AG08395 (cell line): ENCODE measurements at places on chromosomes 4 and X.

DNA sequence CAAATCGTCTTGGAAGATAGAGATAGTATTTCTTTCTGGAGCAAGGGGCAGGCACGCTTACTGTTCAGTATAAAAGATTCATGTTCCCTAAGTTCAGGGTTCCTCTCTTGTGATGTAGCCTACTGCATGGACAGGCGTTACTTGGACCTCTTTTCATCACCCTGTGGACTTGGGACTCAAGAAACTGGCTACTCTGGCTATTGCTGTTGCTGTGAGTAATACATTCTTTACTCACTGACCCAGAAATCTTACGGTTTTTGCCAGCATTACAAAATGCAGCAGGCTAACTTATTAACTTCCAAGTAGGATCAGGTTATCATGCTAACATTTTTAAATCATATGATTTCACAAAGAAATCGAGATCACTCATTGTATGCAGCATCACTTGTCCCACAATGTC is 12.8 kb upstream of the GUCY1B1 start:
- DNase-seq: peak; percentile 72

- no peak for DNase-seq
Observed at GRCh38 chrX:46263494-46263893, 281.7 kb downstream of the ZNF674 start.

GRCh38 chr4:2823301-2823670 is 20.4 kb upstream of the ADD1 start:
- DNase-seq: no peak

GRCh38 chrX:138982365-138982764 is 270.8 kb upstream of the FGF13 start:
- DNase-seq: no peak

DNA sequence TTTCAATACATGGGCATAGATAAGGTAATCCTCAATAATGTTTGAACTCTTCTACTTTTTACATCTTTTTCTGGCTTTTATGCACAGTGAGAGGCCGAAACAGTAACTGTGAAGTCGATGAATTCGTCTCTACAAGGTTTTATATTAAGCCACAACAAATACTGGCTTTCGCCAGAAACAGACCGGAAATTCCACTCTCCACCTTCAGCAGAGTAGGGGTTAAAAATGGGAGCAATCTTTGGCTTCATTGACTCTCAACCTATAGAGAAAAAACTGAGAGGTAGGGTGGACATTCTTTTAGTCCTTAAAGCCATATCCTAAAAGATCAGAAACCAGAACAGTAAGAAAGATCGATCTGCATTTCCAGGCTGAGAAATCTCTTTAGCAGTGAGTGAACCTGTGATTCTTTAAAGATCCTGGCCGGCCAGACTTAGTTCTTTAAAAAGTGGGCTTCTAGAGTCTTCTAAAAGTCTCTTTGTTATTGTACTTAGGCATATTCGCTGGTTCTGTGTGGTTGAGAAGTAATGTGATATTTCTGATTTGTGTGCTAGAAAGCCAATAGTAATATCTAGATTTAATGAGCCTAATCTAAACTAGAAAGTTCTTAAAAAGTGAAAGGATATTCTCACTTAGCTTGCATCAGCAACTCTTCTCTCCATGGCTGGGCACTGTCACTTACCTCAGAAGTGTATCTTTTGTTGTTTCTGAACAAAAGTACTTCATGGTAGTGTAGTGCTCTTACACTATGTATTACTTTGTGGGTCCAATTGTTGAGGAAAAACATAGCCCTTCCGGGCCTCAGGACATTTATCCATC is 2.0 kb downstream of the HSPA4L start:
- DNase-seq: no peak
